EH (cell line): ENCODE measurements at places on chromosomes 7 and 10.

- no peak for DNase-seq
Measured at GRCh38 chr10:22903694-22904093, 24.2 kb upstream of the ARMC3 start.

DNA sequence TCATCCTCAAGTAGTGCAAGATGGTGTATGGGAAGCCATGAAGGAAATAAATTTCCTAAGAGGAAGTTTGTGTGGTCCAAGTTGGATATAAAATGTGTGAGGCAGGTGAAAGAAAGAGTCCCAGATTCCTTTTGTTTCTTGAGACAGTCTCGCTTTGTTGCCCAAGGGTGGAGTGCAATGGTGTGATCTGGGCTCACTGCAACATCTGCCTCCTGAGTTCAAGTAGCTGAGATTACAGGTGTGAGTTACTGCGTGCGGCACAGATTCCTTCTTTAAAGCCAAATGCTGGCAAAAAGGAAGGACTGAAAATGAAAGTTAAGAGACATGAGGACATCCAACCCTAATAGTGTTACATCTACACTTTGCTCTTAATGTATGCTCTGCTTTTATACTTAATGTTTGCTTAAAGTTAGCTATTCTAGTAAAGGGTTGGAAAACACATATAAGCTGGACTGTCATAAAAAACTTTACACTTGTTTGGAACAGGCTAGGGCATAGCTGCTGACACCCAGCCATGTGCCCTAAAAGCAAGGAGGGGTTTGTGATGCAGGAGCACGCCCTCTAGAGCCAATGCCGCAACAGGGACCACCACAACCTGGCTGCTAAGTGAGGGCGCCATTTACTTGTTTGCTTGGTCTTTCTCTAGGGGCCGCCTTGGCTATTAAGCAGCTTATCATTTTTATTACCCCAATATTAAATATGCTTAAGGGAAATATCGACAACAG is 34.5 kb downstream of the CLEC2L start:
- no peak for DNase-seq

DNA sequence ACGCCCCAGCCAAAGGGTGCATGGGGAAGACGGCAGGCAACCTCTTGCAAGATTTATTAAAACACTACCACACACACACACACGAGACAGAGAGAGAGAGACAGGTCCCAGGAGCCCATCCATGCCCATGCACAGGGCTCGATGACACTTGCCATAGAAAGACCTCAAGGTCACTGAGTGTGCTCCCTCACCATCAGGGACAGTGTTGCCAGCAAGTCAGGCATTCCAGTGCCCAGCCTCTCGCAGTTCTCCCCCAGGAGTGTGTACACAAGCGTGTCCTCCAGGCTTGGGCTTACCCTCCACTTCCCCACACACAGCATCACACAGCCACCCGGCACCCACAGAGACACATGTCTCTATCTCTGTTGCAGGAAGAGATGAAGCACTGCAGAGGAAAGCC is 46.8 kb upstream of the SLF2 start:
- no peak for DNase-seq

DNA sequence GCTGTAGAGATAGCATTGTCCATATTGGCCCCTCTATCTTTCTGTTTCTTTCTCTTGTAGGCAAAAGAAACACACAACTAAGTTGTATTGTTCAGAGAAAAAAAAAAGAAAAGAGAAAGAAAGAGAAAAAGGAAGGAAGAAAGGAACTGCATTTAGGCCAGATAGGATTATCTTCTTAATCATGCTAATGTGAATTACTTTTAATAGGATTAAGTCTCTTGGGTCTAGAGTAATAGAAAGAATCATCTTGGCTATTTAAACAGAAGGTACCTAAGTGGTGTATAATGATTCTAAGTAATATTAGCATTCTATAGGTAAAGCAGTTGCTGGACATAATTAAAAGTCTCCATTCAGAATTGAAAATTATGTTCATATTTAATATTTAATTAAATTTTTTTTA is 42.2 kb downstream of the GPR85 start:
- no peak for DNase-seq

DNA sequence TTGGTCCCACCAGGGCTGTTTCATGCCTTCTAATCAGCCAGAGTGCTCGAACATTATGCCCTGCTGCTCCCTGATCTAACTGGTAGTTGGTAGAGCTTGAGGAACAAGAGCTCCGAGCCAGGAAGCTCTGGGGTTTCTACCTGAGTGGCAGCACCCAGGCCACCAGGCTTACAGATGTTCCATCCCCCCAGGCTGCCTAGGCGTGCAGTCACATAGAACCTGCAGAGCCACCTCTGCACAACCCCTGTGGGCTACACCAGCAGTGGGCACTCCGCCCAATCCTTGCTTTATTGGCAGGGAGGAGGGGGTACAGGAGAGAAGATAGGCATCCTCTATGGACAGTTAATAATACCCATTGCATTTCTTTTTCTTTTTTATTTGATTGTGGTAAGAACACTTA is 21.8 kb downstream of the MAP3K8 start:
- DNase-seq: no peak

- DNase-seq: no peak
Measured at GRCh38 chr10:73253225-73253555, 746 bp upstream of the MRPS16 start.

- no peak for DNase-seq
Measured at GRCh38 chr7:1053002-1053411, 8.7 kb downstream of the GPR146 start.

GRCh38 chr7:5448378-5449037 is 24.9 kb upstream of the TNRC18 start:
- no peak for DNase-seq

- DNase-seq: no peak
Measured at GRCh38 chr10:131251146-131251541, 60.4 kb downstream of the TCERG1L start.

DNA sequence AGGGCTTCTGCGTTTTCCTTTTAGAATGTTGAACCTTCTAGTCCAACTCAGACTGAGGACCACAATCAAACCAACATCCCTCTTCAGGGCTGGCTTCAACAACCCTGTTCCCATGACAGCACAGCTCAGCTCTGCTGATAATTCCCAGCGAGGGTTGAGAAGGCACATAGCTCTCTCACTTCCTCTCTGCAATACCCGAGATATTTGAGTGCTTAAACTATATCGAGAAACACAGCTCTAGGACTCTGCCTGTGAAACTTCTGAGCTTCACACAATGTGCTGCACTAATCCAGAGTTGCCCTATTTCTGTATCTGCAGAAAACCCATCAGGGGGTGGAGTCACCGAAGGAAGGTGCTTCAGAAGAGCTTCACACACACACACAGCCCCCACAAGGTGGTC is 1.6 kb upstream of the ADARB2 start:
- DNase-seq: no peak

GRCh38 chr10:58044072-58044471 is 223.6 kb downstream of the IPMK start:
- DNase-seq: peak; percentile 88

- no peak for DNase-seq
Measured at GRCh38 chr10:32046151-32046550, 10.1 kb downstream of the KIF5B start.

DNA sequence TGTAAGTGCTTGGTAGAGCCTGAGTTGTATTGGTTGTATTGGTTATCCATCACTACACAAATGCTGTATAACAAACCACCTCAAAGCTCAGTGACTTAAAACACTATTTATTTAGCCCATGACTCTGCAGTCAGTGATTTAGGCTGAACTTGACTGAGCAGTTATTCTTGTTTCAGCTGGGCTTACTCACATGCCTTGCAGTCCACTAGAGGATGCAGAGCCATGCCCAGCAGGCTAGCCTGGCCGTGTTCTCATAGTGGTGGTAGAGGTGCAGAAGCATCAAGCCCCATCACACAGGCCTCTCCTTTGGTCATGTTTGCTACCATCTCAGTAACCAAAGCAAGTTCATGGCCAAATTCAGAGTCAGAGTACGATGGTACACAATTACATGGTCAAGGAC is 43.9 kb downstream of the LUC7L2 start:
- DNase-seq: no peak

GRCh38 chr10:11715815-11716494 is 26.2 kb upstream of the ECHDC3 start:
- DNase-seq: no peak
